ENCODE measurements at places on chromosomes 12 and 14. TPM values are rescaled to one million over a fixed set of nuclear protein-coding genes. Genes with fewer than 3 reads are reported as not detected.

DNA sequence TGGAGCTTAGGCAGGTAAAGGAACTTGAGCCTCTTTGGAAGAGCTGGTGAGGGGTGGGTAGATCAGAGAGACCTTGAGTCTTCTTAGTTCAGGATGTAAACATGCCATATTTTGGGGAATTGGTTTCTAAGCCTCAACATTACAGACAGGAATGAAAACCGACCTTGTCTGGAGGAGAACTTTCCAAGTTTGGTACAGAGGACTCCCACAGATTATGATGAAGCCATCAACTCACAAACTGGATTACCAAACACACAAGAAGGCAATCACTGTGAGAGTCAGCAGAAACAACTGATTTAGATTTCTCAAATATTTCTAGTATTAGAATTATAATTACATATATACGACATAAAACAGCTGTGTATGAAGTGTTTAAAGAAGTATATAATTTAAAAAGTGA is 22.3 kb upstream of the AMN1 start:
- DNase-seq, result peak; percentile 14

The DNAI7 gene
- not detected for total RNA-seq

- DNase-seq, result no peak
Measured at GRCh38 chr12:120110550-120111501, 5.7 kb downstream of the RAB35 start.

The CPNE6 gene
- total RNA-seq, result not detected

DNA sequence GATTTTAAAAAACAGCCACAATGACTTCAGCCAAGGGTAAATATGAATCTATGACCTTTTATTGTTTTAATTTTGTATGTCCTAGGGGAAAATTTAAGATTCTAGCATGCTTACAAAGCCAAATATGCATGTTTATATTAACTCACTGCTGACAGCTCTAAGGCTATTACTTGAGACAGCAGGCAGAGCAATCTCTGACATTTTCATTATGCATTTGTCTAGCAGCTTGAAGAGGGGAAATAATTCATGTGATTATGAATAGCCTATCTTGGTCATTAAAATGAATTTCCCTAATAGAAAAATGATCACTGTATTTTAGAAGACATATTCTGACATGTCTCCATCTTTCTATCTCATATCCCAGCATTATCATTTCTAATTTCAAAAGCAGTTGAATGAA is 46.6 kb upstream of the HELB start:
- DNase-seq, result no peak

DNA sequence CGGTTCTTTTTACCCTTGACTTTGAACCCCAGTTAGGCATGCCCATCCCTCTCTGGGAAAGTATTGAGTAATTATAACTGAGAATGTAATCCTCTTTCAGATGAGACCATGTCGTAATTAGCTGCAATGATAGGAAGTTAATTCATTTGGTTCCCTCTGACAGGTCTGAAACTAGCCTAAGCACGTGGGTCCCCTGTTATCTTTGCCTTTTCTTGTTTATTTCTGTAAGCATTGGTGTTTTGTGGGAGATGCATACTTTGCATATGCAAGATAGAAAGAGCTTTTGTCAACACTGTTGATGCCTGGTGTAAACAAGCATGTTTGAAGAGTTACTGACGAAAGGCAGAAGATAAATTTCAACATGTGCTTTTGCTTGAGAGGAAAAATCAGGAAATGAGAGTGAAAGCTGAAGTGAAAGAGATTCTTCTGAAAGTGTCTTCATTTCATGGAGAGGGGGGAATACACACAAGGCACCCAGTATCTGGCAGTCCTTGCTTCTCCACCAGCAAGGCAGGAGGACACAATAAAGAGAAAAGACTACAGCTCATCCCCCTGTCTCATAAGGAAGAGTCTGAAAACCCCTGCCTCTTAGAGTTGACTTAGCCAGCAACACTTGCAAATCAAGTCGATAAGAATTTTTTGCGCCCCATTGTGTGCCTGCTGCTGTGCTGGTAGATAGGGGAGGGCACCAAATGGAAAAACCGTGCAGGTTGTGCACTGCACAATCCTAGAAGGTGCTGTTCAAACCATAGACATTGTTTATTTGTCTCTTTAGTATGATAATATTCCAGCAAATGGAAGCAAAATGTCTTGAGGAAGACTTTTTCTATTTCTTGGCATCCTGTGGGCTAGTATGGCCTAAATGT is 77.8 kb downstream of the SLC24A4 start:
- DNase-seq, result no peak

DNA sequence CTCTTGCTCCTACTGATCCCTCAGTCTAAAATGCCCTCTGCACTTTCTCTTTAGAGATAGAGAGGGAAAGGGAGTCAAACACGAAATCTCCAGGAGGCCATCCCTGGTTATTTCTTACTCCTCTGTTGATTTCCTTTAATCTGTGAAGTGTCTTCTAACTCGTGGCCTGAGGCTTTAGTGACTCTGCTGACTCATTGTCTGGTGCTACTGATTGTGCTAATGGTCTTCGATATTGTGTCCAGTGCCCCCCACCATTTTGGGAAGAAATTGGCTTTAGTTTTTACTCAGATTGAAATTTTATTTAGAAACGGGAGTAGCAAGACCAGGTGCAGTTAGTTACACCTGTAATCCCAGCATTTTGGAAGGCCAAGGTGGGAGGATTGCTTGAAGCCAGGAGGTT is 839 bp downstream of the CLEC9A start:
- peak; percentile 75 for DNase-seq

The RAD51AP1 gene
- 13.1 TPM for total RNA-seq

DNA sequence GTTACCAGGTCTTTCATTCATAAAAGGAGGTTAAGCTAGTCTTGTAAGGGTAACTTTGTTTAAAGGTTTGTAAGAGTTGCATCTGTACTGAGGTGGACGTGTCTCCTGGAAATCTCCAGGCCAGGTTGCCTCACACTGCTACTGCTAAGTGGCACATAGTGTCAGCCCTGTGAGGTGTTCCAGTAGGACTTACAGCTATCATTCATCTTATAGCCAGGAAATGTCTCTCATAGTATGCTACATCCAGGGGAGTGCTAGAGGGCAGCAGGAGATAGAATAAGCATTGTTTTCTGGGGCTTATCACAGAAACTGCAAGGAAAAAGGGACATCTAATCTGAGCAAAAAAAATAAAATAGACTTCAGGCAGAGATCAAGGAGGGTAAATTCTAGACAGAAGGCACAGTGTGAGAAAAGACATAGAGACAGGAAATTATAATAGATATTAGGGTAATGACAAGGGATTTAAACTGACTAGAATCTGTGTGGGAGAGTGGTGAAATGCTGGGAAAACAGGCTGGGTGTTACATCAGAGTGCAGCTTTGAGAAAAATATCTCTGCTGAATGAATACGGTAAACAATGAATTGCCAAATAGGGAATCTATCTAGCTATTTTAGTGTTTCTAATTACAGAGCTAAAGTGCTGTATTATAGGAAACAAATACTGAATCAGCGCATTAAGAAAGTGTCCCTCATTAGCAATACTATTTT is 205.1 kb upstream of the ABCD2 start:
- peak; percentile 22 for DNase-seq

DNA sequence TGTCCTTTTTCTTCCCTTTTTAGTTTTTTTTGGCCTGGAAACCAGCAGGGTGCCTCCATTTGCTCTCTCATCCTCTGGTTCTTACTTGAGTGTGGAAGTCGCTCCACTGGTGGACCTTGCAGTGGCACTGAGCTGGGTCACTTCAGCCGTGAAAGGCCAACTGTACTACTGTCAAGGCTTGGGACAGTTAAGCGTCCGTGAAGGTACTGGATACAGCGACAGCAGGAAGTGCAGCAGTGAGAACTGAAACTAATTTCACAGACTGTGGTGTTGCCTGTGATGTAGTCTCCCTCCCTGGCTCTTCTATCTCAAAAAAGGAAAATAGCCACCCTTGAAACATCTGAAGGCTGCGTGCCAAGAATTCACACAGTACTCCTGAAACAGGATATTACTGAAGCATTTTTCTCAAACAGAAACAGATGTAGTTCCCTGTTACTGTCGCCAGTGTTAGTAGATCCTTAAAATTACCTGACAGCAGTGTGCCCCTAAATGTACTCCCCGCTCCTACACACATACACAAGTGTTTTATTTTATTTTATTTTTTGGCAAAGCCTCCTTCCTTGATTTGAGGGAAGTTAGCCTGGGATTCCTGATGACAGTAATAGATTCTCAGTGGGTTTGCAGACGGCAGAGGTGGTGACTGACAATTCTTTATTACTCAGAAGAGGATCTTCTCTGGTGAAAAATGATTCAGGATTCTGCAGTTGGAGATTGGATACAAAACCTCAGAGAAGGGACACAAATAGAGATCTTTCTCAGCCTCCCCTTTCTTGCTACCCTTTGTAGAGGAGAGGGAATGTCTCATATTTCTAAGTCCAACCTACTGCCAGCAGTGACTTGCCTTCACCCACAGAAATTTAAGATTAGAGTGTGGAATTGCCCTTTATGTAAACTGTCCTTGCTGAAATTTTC is 4.4 kb downstream of the SUSD6 start:
- peak; percentile 91 for DNase-seq

DNA sequence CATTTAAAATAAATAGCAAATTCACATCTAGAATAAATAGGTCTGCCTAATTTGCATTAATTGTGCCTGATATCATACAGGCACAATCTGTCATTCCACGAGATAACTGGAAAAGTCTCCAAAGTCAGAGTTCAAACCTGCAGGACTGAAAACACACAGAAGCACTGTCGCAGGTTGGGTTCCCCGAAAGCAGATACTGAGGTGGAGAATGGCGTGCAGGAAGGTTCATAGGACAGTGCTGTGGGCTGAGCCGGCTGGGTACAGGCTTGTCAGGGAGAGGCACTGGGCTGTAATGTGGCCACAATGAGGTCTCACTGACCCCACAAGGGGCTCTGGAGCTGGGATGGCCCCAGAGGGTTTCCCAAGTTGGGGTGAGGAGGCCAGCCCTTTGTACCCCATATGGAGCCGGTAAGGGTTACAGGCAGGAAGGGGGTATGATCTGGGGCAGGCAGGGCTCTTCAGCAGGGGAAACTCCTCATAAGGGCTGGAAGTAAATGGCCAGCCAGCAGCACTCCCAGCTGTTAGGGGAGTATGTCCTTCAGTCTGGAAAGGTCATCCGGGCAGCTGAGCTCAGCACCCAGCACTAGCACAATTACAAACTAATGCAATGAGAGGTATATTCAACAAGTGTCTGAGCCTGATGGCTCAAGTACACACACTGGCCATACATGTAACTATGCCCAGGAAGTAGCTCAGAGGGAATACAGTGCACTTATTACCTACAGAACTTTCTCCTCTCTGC is 68.5 kb downstream of the NT5DC3 start:
- DNase-seq, result no peak

The MOAP1 gene
- total RNA-seq, result 18.3 TPM

- no peak for DNase-seq
Measured at GRCh38 chr12:71787580-71787979, 32.9 kb downstream of the RAB21 start.

DNA sequence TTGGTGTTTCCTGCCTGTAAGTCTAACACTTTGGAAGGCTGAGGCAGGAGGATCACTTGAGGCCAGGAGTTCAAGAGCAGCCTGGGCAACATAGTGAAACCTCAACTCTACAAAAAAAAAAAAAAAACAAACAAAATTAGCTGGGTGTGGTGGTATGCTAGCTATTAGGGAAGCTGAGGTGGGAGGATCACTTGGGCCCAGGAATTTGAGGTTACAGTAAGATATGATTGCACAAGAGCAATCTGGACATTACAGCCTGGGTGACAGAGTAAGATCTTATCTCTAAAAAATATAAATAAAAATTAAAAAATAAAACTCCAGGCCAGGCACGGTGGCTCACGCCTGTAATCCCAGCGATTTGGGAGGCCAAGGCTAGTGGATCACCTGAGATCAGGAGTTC is 39.8 kb upstream of the CMKLR1 start:
- no peak for DNase-seq

DNA sequence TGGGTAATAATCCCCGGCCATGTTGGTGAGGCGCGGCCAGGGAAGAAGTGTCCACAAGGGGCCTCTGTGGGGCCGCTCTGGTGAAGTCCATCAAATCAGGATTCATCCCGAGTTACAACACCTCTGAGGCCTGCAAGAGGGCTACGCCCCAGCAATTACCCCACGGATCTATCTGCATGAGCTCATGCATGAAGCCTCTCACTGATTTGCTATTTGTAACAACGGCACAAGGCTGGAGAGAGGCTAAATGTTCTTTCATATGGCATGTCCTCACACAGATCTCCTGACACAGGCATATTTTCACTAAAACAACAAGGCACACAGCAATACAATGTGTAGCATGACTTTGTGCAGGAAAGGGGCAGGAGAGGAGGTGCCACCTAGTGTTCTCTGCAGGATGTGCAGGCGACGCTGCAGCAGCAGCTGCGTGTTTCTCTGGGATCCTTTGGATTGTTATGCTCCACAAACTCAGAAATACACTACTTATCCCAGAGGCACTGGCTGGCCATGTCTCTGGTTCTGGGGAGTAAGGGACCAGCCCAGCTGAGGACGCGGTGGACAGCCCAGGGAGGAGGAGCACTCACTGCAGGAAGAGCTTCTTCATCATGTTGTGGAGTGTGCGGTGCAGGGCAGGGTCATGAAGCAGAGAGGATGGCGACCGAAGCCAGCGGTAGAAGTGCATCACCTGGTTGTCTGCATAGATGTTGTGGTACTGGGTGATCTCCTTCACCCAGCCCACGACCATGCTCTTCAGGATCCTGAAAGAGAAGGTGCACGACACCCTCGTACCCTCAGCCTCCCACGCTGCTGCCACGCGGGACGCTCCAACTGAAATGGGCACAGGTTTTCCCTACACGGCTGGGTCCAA is 20.2 kb downstream of the P2RX2 start:
- peak; percentile 77 for DNase-seq

DNA sequence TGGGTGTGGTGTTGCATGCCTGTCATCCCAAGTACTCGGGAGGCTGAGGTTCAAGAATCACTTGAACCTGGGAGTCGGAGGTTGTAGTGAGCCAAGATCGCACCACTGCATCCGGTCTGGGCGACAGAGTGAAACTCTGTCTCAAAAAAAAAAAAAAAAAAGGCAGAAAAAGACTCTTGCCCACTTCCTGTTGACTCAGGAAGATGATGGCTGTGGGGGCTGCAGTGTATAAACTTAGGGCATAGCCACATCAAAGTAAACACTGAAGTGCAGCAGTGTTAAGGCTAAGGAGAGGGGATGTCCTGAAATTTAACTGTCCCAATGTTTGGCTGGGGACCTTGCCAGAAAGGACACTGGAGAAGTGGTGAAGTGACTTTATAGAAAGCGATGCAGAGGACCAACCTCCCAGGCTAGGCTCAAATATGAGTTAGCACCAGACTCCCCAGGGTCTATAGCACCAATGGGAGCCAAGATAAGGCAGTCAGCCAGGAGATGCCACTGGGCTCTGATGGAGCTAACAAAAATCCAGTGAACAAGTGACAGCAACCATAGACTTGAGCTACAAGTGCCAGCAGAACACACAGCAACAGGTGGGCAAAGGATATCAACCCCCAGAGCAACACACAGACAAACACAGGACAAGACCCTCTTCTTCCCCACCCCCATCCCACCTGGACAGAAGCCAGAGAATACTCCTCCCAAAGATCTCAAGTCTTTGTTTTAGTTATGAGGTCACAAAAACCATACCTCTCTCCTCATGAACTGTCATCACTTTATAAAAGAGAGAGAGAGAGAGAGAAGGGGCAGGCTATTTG is 28.0 kb downstream of the NELL2 start:
- no peak for DNase-seq

All from GM23248 (cell line).